ENCODE measurements at places on chromosomes 5 and 9.

GRCh38 chr9:128505414-128505765, 871 bp downstream of the GLE1 start:
- DNase-seq, result no peak

DNA sequence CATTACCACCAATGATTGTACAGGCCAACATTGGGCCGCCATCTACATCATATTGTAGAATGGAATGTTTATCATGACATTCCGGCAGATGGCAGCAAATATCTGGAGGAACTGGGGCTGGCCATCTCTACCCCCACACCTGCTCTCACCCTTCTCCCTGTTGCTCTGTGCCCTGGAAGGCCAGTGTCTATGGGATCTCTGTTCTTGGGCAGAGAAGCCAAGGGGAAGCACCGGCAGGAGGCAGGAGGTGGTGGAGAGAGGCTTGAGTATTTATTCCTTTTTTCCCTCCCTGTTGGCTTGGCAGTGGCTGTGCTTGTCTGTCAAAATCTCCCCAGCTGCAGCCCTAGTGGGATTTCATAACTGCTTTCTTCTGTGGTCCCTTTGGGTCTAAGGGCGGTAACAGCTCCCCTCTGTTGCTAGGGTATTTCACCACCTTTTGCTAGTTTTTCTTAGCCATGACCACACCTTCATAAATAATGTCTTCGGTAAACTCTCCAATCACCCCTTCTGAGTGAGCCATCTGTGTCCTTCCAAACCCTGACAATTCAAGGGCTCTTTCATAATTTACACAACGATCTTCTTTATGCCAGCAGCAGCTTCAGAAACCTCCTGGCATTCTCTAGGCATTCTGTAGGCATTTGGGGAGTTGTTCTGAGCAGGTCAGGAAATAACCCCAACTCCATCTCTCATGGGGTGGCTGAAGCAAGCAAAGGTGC, 225.8 kb downstream of the MELK start:
- DNase-seq, result no peak

- DNase-seq, result no peak
Measured at GRCh38 chr9:98360176-98360708, 104.8 kb upstream of the TBC1D2 start.

- no peak for DNase-seq
Measured at GRCh38 chr5:59738024-59738423, 155.5 kb downstream of the PDE4D start.

- no peak for DNase-seq
Measured at GRCh38 chr5:112534067-112534583, 115.0 kb upstream of the EPB41L4A start.
